NCI-H510A treated with DMSO at 0.1 percent for 48 hours (cell line): ENCODE measurements at places on chromosomes 13 and 19.

DNA sequence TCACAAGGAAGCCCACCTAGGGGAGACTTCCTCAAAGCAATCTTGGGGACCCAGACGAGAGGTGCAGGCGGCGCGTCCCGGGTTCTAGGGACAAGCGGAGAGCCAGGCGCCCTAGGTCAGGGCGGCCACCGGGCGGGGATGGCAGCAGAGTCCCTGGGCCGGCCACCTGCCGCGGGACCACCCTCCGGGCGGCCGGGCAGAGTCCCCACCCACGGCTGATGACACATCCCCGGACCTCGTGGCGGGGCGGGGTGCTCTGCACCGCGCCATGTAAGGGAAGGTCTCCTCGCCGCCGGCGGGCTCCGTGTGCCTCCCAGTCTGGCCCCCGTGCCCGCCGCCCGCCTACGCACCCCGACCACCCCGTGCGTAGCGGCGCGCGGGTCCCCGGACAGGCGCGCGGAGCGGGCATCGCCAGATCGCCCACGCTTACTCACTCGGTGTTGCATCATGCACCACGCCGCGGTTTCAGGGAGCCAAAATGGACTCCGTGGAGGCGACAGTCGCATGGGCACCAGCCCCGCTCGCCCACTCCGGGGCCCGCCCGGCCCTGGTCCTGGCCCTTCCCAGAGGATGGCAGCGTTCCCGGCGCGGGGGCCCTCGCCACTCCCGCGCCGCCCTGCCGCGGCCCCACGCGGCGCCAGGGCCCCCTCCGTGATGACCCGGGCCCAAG is 643 bp downstream of the SLC7A1 start:
- DNase-seq: peak; percentile 6

DNA sequence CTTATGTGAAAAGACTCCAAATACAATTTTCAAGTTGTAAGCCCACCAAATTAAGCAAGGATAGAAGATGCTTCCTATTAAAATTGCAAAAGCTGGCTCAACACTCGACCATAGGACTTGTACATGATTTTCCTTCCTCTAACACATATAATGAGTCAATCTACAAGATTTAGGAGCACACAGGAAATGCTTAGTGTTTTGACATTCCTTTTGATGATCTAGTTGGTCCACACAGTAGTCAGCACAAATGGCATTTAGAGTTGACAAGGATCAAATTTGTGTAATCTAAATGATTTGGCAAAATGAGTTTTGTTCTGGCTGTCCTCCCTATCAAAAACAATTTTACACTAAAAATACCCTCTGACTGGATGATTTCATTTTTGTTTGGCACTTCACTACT is 340.2 kb downstream of the DIAPH3 start:
- DNase-seq: no peak

GRCh38 chr13:113098162-113098732 is 7.3 kb upstream of the F7 start:
- DNase-seq: no peak

GRCh38 chr13:94534166-94534565 is 54.7 kb upstream of the DCT start:
- no peak for DNase-seq

GRCh38 chr13:95509521-95510310 is 42.8 kb upstream of the CLDN10 start:
- no peak for DNase-seq

GRCh38 chr13:27336014-27336673 is 65.5 kb downstream of the RASL11A start:
- DNase-seq: no peak

DNA sequence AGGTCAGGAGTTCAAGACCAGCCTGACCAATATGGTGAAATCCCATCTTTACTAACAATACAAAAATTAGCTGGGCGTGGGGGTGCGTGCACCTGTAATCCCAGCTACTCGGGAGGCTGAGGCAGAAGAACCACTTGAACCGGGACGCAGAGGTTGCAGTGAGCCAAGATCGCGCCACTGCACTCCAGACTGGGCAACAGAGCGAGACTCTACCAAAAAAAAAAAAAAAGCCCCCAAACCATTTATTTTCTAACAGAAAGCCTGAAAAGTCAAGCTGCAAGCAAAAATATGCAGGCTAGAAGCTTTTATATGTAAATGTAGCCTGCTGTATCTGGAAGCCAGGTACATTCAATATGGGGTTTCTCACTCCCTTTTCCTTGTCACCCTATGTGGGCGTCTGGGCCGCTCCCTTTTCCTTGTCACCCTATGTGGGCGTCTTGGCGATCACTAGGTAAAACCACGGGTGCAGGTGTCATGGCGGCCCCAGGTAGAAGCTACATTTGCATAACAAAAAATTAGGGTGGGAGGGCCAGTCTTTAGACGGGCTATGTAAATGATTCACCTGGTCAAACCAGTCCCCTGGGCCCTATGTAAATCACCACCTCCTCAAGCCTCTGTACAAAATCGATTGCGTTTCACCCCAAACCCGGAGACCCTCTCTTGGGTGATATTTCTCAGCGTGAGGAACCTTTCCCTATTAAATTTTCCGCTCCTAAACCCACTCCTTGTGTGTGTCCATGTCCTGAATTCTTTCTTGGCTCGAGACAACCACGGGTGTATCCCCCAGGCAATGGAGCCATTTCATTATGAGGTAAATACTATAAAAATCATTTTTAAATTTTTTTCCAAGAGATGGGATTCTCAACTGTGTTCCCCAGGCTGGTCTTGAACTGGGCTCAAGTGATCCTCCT is 2.1 kb downstream of the TRIM13 start:
- DNase-seq: no peak

DNA sequence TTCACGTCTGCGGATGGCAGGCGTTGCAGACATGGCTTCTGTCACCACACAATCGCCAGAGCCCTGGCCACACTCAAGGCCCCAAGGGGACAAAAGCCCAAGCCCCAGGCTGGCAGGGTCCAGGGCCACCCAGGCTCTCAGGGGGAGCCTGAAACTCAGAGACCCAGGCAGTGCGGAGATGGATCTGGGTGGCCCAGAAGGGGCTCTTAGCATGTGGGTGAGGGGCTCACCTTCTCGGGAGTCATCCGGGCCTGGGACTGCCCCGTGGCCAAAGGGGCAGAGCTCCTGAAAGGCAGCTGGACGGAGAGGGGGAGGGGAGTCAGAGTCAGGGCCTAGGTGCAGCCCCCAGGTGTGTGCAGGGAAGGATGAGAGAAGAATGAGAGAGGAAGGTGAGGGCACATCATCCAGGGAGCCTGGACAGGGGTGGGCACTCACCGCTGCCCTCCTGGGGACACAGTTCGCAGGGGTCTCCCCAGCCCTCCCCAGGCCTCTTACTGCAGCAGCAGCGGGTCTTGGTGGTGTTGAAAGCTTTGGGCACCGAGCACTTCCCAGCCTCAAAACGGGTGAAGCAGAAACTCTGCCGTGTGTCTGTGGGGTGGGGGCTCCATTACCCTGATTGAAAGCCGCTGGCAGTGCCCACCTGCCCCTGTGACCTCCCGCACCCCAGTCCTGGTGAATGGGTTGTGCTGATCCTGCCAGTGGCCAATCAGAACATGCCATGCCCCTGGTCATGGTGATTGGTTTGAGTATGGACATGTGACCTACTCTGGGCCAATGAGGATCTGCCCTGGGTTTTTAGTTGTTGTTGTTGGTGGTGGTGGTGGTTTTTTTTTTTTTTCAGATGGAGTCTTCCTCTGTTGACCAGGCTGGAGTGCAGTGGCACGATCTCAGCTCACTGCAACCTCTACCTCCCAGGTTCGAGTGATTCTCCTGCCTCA is 37.4 kb downstream of the CCL25 start:
- DNase-seq: no peak

GRCh38 chr19:9037400-9038062 is 27.3 kb upstream of the MUC16 start:
- DNase-seq: no peak

- no peak for DNase-seq
These were observed 36.9 kb upstream of the USP12 start for GRCh38 chr13:27208514-27208913.

DNA sequence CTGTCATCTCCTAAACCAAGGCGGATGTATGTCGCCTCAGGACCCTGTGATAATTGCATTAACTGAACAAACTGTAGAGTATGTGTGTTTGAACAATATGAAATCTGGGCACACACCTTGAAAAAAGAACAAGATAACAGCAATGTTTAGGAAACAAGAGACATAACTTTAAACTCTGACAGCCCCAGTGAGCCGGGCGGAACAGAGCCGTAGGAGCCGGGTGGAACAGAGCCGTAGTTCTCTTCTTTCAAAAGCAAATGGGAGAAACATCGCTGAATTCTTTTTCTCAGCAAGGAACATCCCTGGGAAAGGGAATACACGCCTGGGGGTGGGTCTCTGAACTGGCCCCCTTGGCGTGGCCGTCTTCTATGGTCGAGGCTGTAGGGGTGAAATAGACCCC is 31.8 kb upstream of the ZNF675 start:
- no peak for DNase-seq

GRCh38 chr19:49567861-49568441 is 12.4 kb downstream of the NOSIP start:
- no peak for DNase-seq

GRCh38 chr13:60572003-60572798 is 175.2 kb downstream of the TDRD3 start:
- no peak for DNase-seq

DNA sequence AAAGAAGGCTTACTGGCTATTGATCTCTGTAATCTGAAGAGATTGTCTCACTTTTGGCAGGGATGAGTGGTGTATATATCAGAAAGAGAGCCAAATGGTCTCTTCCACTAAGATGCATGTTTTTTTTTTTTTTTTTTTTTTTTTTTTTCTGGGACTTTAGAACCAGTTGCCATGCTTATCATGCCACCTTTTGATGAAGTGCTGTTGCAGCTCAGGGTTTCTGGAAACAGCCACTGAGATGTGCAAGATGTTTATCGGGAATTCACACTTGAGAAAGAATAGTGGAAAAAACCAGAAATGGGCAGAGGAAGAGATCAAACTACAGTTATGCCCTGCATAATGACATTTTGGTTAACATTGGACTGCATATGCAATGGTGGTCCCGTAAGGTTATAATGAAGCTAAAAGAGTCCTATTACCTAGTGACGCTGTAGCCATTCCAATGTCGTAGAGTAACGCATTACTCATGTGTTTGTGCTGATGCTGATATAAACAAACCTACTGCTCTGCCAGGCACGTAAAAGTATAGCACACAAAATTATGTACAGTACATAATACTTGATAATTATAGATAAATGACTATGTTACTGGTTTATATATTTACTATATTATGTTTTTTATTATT is 121.0 kb downstream of the KLF5 start:
- no peak for DNase-seq

- DNase-seq: no peak
These were observed 442.8 kb downstream of the FGF14 start for GRCh38 chr13:101959016-101959415.

DNA sequence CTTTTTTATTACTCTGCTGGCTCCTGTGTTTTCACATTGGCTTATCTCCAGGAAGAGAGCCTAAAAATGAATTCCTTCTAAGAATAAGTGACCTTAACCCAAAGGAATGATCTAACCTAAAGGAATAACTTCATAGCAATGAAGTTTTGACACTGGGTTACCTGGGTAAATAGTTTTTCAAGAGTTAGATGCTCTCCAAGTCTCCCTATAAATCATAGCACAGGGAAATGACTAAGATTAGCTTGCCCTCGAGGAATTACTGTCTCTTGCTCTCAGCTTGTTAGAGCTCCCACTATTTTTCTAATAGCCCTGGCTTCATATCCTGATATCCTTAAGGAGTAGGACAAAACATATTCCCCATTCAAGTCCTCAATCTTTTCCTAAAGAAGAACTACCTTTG is 66.3 kb downstream of the SPRY2 start:
- DNase-seq: no peak
